ENCODE measurements at places on chromosomes 7 and 10.

- DNase-seq = no peak
Observed at GRCh38 chr7:67518580-67518979, 521.9 kb downstream of the TYW1 start.

DNA sequence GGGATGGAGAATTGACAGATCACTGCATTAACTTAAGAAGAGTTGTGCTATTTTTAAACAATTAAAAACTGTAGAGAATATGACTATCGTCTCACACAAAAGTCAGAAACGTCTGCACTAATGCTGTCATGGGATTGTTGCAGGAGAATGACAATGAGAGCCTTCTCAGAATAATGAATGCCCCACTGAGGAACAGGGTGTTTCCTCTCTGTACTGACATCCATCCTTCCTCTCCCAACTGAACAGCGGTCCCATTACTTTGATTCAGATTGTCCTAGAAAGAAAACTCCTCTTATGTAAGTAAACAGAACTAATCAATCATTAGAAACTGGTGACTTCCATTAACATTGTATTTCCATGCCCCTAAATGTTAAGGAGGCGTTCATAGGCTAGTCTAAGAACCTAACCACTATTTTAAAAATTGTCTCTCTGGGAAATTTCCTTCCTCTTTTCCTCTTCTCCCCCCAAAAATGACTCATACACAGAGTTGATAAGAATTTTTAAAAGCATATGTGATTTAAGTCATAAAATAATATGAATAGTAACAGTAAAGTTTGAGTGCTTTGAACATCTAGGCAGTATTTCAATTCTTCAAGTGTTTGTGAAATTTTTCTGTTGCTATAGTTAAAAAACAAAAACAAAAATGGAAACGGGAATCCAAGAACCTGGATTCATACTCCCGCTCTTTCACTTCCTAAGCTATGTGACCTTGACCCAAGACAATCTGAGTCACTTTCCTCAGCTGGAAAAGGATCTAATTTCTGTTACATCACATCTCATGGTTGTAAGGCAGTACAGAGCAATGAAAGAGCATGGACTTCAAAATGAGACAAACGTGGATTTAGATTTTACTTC, 12.7 kb upstream of the MACC1 start:
- DNase-seq = peak; percentile 98

- DNase-seq = peak; percentile 38
Observed at GRCh38 chr7:30057741-30058140, 29.5 kb downstream of the PLEKHA8 start.

- DNase-seq = peak; percentile 69
Observed at GRCh38 chr7:23357190-23358093, 58.3 kb downstream of the MALSU1 start.

GRCh38 chr10:72164617-72165016, 51.2 kb upstream of the ANAPC16 start:
- DNase-seq = no peak

DNA sequence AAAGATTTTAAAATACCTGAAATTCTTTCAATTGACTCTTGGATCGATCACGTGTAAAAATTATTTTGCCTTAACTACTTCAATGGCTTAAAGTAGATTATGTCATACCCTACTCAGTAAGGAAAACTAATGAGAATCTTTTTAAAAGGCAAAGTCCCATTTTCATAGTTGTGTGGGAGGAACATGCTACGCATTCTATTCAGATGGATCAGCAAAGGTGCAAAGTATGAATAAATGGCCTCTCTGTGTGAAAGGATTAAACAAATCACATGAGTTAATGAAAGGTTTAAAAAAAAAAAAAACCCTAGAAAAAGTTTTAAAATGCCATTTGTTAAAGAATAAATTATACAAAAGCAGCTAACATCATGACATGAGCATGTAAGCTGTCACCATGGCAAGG, 77.1 kb downstream of the ENO4 start:
- DNase-seq = no peak

DNA sequence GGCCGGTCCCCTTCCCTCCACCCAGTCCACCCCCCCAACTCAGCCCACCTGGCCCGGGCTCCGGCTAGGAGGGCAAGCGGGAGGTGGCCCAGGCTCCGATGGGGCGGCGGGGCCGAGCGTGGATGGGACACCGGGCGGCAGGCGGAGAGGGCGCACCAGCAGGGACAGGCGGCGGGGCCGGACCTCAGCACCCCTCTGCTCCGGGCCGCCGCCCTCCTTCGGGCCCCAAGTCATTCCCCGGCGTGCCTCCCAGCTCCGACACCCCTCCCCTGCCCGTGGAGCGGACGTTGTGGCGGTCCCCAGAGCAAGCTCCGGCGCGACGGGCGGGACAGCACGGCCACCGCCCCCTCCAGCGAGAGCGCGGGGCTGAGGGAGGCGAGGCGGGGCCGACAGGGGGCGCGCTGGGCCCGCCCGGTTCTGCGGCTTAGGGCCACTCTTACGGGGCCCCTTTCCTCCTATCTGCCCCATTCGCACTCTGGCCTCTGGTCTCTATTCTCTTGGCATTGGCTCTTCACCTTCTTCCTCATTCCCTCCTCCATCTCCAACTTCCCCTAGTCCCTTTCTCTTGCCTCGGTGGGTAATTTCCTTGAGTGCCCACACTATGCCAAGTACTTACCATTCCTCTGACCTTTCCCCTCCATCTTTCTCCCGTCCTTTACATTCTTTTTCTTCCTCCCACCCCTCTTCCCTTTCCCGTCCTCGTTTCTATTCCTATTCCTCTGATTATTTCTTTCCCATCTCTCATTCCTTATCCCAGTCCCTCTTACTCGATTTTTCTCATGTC, 701 bp upstream of the GBX1 start:
- no peak for DNase-seq

- DNase-seq = no peak
Observed at GRCh38 chr10:1048349-1048731, 579 bp downstream of the IDI1 start.

DNA sequence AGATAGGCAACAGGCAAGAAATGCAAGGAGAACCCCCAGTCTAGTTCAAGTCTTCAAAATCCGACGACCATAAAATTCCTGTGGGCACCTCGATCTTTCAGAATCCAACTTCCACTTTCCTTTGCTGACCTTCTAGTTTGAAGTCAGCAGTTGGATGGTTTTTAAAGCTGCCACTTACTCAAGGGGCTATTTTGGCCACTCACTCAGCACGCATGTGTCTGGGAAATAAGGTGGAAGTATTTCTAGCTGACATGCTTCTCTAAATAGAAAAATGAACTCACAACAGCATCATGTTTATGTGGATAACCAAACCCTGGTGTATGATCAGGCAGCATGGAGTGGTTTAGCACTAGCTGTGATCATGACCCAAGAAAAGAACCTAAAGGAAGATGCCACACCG, at the start of gene NRAP:
Gene NRAP, minus strand, starts transcription at position 134 of the 400 bp plus-strand sequence. CDS start 159 bp downstream, outside the sequence.
- no peak for DNase-seq

DNA sequence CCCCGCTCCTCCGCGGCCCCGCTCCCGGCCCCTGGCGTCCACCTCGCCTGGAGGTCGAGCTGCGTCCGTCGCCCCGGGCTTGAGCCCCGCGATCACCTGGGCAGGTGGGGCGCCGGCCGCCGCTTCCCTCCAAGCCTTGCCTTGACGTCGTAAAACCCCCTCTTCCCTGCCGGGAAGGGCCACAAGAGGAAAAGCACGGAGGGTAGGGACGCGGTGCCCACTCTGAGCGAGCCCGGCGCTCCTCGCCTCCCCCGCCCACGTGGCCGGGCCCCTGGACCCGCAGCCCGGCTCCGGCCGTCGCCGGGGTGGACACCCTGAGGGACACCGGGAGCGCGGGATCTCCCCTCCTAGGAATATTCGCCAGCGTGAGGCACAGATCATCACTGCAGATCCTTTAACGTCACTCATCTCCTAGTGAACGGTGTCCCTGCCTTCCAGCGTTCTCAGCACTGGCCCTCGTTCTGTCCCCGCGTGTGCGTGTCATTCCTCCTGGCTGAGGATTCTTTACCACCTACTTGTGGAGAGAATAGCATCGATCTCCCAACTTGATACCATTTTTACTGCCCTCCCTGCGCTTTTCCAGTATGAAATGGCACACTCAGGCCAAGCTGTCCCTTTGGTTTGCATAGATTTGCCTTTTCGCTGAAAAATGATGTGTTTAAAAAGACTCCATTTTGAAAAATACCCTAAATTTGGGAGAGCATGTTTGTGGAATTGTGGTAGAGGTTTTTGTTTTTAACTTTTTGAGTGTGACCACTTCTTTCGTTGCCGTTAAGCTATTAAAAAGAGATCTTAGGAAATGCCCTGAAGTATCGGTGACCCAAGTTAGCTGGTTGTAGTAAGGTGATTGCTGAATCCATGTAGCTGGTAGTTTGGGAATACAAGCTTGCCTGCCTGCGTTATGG, 649 bp downstream of the ACTR3B start:
- DNase-seq = peak; percentile 42

GRCh38 chr10:102281102-102281487, 35.8 kb downstream of the GBF1 start:
- peak; percentile 83 for DNase-seq

DNA sequence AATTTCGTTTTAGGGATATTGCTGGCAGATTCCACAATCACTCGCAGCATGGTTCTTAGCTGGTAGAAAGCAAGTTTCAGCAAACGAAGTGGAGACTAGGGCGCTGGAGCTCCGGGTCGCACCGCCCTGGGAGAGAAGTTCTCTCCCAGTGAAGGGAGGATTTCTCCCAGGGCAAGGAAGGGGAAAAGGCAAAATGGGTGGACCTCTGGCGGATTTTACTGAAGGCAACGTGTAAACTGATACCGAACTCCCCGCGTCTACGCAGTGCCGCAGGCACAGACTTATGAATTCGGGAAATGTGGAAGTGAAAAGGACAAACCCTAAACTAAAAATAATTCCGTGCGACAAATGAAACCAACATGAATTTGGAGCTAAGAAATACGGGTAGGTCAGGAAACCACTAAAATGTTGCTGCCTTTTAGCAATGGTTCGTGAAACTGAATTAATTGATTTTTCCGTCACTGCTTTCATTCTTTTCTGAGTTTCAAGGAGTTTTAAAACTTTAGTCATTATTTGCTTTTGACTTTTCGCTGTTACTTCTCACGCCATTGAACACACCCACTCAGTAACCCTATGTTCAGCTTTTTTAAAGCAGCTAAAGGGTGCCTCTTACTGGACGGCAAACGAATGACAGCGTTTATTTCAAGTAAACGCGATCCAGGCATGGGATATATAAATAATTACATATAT, at the start of gene MYOF:
Gene MYOF, minus strand, starts transcription at position 190 of the 690 bp plus-strand sequence. Its CDS starts 140 bp downstream, at position 50.
- peak; percentile 89 for DNase-seq

- no peak for DNase-seq
Observed at GRCh38 chr7:148704970-148705369, 6.3 kb downstream of the CUL1 start.

- no peak for DNase-seq
Observed at GRCh38 chr10:20809631-20810030, 87.5 kb downstream of the NEBL start.

DNA sequence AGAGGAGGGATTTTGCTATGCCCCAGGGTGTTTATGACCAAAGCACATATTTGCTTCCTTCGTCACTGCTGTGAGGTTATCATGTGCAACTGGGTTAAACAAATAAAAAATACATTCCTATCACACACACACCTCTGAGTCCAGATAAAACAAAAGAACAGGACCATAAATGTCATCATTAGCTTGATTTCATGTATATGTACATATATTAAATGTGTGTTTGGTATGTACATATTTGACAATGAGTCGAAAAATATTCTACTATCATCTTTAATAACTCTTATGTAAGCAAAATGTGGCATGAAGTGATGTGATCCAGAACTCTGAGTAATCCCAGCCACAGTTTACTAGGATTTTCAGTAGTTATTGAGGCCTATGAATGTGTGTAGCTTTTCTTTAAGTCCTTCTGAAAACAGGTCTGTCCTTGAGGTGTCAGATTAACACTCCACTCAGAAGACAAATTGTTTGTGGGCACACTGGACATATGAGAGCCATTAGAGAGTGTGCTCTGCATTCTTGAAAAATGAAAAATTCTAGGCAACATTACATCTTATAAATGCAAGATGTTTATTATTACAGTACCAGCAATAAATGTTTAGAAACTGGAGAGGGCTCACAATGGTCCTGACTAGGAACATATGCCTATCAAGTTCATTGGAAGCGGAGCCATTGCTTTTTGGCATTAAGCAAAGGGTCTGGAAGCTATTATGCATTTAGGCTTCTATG, 335.1 kb upstream of the SEMA3A start:
- DNase-seq = peak; percentile 88

GRCh38 chr7:114821030-114821900, 100.6 kb upstream of the MDFIC start:
- DNase-seq = peak; percentile 35

DNA sequence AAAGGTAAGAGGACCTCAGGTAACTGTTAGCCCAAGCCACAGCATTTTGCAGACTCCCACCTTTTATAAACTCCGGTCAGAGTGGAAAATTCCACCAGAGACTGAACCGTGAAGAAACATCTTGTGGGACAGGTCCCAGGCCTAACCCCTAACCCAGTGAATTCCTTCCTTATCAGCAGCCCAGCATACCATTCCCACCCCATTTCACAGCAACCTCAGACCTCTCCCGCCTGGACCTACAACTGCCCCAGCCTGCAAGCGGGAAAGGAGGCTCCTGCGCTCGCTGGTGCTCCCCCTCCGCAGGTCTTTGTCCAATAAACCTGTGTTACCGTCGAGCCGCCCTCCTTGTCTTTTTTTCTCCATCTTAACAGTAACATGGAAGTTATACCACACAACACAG, 736.6 kb downstream of the MAGI2 start:
- no peak for DNase-seq

- DNase-seq = no peak
Observed at GRCh38 chr10:121284936-121285335, 313.3 kb downstream of the FGFR2 start.

DNA sequence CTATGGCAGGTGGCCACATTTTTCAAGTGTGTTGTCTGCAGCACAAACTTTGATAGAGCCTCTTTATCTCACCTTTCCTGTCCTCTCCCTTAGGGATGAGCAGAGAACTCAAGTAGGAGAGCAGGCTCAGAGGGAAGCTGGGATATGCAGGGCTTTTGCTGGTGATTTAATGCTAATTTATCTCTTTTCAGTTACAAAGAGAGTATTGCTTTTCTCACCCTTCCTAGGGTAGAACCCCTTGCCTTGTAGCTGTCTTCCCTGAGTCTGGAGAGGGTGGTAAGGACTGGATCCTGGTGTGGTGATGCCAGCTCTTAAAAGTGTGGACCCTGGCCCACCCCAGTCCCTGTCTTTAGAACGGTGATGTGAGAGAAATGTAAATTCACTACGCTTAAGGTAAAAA, 1061.4 kb downstream of the TYW1 start:
- no peak for DNase-seq

GRCh38 chr7:106848851-106849442, 16.1 kb upstream of the PIK3CG start:
- peak; percentile 80 for DNase-seq

DNA sequence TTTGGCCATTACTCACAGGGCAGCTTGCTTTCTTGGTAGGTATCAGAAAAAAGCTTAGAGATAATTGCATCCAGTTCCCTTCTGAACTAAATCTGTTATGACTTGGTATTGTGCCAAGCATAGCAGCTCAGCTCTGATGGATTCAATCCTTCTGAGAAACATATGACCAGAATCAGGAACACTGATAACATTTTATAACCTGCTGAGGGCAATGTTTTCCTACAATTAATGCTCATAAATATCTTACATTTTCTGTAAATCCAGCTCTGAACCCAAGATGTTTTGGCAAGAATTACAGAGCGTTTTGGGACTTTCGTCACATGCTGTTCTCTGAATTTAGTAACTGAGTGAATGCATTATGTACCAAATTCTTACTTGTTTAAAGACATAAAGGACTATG, 167.8 kb downstream of the KIF20B start:
- DNase-seq = no peak

- no peak for DNase-seq
Observed at GRCh38 chr7:115410434-115410820, 488.5 kb downstream of the MDFIC start.

- DNase-seq = no peak
Observed at GRCh38 chr10:34087095-34087418, 728.0 kb downstream of the PARD3 start.

- peak; percentile 63 for DNase-seq
Observed at GRCh38 chr7:135414850-135415439, 95.0 kb downstream of the CNOT4 start.

Data from LHCN-M2 (cell line).